ENCODE measurements at places on chromosomes 2 and 18.

- DNase-seq, result no peak
Observed at GRCh38 chr2:240508832-240509545, 48.8 kb downstream of the ANKMY1 start.

DNA sequence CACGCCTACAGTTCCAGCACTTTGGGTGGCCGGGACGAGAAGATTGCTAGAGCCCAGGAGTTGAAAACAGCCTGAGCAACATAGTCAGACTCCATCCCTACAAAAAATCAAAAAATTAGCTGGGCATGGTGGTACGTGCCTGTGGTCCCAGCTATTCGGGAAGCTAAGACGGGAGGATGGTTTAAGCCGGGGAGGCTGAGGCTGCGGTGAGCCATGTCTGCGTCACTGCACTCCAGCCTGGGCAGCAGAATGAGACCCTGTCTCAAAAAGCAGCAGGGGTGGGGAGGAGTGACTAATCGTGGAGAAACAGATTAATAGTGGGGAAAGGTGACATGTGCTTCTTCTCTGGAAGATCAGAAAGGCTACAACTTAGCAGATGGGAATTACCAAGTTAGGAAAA, 58.1 kb upstream of the GPC1 start:
- peak; percentile 79 for DNase-seq

- peak; percentile 55 for DNase-seq
Observed at GRCh38 chr18:45171679-45172191, 443.5 kb upstream of the SLC14A2 start.

GRCh38 chr2:99801327-99801901, 311.6 kb upstream of the REV1 start:
- no peak for DNase-seq

- no peak for DNase-seq
Observed at GRCh38 chr2:166375195-166375735, 479 bp downstream of the SCN9A start.

- DNase-seq, result no peak
Observed at GRCh38 chr18:35753306-35753910, 171.9 kb downstream of the GALNT1 start.

DNA sequence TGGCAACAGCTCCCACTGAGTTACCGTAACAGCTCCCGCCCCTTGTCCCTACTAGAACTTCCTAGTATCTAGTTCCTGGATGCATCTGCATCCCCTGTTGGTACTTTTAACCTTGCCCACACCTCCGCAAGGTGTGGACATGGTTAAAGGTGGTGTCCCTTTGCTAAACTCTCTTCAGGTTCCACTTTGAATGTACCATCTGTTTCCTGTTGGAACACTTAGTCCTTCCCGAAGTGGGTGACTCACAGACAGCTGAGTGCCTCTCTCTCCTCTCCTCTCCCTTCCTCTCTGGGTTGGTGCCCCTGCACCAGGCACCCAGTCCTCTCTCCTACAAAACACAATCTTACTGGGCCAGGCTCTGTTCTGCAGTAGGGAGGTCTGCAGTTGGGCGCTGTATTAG, 19.6 kb upstream of the REL start:
- no peak for DNase-seq

GRCh38 chr2:2577407-2577831, 246.3 kb upstream of the MYT1L start:
- no peak for DNase-seq

- peak; percentile 66 for DNase-seq
Observed at GRCh38 chr2:108383146-108383830, 5.5 kb downstream of the SULT1C4 start.

DNA sequence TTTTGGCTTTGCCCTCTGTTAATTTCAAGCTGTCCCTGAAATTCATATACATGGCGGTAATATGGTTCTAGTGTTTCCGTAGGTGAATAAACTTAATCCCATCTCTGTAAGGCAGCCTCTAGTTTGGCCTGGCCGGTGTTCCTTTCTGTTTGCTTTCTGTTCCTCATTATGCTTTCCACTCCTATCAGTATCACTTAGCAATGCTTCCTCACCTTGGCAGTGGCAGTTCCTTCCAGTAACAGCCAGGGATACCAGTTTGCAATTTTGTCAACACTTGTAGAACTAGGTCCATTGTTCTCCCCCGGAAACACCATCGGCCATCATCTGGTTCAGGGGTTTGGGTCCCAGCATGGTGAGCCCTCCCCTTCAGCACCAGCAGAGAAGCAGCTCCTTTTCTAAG, 18.2 kb upstream of the TNP1 start:
- DNase-seq, result no peak

- DNase-seq, result peak; percentile 36
Observed at GRCh38 chr2:143397884-143398614, 268.8 kb downstream of the ARHGAP15 start.

DNA sequence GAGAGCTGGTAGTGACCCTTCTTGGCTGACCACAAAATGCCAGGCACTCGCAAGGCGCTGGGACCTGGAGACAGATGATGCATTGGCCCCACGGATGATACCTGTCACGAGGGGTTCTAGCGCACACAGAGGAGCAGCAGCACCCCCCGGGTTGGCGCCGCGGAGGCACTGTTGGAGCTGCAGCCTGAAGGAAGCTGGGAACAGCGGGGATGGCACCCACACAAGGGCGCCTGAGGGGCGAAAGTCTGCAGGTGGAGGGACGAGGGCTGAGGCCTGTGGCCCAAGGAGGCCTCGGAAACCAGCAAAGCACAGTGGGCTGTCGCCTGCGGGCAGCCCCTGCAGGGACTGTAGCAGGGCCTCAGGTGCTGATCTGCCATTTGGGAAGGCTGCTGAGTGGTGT, 33.6 kb downstream of the FAM228A start:
- DNase-seq, result no peak

- DNase-seq, result no peak
Observed at GRCh38 chr2:239247401-239248245, 153.2 kb downstream of the HDAC4 start.

DNA sequence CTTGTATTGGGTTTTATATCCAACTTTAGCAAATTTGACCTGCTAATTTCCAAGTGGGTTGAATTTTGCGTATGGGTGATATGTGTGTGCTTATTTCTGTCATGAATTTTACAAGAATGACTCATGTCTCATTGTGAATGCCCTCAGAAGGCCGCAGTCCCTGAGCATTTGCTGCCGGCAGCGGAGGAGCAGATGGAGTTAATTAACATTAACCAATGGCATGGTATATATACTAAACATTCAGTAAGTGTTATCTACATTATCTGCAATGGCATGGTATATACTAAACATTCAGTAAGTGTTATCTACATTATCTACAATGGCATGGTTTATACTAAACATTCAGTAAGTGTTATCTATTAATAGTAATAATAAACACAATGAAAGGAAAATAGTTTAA, 90.1 kb downstream of the DOK6 start:
- peak; percentile 91 for DNase-seq

- DNase-seq, result peak; percentile 97
Observed at GRCh38 chr2:101396316-101396717, 9.0 kb upstream of the CREG2 start.

DNA sequence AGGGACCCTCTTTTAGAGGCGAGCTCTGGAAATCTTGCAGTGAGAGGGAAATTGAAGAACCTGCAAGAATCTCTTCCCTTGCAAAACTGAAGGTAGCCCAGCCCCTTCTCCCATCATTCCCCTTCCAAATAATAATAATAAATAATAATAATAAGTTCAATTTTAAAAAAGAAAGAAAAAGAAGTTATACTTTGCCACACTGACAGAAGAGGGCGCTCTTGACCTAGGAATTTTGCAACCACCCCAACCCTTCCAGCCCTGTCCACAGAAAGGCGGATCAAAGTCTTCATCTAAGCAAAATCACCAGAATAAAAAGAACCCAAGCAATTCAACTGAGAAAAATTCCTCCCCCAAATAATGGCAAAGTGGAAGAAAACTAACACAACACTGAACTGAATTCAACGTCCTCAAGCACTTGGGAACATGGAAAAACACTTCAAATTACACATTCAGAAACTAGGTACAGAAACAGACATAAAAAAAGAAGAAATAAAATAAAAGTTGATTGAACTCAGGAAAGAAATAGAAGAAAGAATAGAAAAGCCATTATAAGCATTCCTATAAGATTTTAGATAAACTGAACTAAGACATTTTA, 98.9 kb upstream of the GLS start:
- DNase-seq, result peak; percentile 64

DNA sequence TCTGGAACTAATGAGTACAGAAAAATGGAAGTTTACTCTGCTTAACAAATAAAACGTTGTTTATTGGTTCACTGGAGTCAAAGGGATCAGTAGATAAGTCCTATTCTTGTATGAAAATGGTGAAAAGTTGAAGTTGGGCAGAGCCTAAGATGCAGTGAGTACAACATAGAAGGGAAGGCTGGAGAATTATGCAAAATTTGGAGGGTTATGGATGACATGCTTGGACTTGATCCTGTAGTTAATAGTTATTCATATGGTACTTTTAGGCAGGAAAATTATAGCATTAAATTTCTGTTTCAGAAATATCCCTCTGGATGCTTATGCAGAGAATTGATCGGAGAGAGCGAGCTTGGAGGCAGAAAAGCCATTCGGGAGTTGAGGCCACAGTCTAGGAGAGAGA, 167.6 kb downstream of the KCNS3 start:
- DNase-seq, result no peak

- peak; percentile 46 for DNase-seq
Observed at GRCh38 chr2:239991689-239992314, 33.3 kb downstream of the NDUFA10 start.

DNA sequence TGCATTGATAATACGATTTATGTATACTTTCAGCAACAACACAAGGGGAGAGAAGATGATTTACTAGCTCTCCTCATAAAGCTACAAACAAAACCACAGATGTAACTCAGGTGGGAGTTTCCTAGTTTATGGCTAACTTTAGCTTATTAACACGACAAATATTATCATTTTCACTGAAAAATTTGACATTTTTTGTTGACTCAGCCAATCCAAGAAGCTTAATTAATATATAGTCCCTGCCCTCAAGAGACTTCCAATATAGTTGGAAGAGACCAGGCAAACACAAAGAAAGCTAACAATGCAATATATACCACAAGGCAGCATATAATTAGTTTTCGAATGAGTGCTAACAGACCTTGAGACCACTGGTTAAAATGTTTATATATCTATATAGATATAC, 775 bp downstream of the WDR12 start:
- DNase-seq, result no peak

- DNase-seq, result no peak
Observed at GRCh38 chr2:16478434-16479210, 187.0 kb downstream of the CYRIA start.

DNA sequence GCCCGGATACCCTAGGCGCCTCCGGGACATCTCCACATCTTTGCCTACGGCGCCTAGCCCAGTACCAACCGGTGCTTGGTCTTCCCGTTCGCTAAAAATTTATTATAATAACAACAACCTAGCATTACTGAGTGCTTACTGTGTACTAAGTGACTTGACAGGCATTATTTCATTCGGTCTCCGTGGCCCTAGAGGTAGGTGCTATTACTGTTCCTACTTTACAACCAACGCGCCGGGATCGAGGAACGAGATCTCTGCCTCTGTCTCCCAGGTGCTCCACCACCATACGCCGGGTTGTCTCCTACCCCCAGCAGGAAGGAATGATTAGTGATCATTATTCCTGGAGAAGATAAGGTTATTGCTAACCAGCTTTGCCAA, 657 bp upstream of the BIN1 start:
- no peak for DNase-seq

DNA sequence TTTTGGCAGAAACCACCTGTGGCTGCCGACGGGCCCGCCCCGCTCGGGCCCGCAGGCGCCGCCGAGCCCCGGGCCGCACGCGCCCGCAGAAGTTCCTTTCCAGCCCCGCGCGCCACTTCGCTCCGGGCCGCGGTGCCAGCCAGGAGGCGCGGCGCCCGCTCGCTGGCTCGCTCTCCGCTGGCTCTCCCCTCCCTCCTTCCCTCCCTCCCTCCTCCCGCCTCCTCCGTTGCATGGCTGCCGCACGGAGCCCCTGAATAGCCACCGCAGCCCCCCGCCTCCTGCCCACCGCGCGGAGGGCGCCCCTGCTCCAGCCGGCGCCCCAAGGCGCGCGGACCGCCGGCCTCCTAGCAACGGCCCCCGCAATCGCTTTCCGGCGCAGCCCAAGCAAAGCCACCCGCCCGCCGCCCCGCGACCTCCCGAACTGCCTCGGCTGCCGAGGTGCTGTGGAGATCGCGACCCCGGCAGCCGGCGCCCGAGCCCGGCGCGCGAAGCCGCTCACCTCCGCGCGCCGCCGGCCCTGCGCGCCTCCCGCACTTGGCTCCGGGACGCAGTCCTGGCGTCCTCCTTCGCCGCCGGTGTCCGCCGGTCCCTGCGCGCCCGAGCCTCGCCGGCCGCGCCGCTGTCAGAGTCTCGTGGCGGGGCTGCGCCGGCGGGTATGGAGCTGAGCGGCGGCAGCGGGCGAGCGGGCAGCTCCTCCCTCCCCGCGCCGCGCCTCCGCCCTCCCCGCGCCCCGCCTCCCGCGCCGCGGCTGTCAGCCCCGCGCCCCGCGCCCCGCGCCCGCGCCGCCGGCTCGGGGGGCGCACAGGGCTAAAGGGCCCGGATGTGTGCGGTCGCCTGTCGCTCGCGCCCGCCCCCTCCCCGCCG, at the start of gene ZBTB7C:
TSS of gene ZBTB7C (minus strand) at position 657 of the 864 bp plus-strand sequence.
- peak; percentile 17 for DNase-seq

DNA sequence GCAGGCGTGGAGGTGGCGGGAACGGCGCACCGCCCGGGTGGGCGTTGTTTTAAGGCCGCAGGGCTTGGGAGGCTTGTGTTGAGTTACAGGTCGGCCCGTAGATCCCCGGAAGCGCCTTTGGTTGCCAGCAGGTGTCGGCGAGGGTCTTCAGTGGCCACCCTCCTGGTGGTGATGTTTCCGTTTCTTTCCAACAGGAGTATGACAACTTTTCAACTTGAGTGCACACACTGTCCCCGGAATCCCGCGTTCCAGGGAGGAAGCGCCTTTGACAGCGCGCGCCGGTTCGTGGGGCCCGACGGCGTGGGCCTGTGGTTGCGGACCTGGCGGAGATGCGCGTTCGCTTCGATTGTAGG, 1.0 kb upstream of the HDAC4 start:
- no peak for DNase-seq

DNA sequence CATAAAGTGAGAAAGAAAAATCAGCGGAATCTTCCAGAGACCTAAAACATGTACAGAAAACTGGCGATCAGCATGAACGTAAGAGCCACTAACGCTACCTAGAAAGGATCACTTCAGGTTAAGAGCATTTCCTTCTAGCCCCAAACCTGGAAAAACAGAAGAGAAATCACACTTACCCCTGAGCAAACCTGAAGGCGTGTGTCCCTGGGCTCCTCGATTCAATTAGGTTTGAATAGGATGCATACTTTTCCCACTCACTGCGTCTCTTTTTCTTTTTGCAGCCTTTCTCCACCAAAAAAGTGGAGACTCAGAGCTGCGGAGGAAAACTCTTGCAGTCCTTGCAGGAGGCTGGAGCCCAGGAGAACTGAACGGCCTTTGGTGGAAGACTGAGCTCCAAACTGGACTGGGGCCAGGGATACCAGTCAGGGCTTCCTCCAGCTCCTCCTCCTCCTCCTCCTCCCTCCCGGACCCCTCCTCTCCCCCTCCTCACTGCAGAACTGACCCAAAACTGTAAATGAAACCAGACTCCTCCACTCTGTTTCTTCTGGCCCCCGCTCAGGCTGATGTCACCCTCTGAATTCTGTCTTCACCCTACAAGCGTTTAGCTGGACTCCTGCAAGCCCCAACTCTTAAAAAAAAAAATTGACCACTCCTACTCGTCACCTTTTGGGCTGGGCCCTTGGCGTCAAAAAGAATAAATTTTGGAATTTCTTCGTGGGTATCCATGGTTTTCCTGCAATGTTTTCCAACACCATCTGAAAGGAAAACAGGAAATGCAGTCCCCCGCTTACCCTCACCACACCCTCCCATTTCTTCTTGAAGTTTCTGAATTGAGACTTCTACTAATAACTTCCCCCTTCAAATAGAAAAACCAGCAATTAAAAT, at the start of gene COL6A3:
TSS of gene COL6A3 (minus strand) at position 388 of the 885 bp plus-strand sequence. CDS start 17,347 bp downstream, outside the sequence.
- DNase-seq, result peak; percentile 97

- DNase-seq, result no peak
Observed at GRCh38 chr2:17160594-17160993, 357.6 kb downstream of the RAD51AP2 start.
